ENCODE measurements at places on chromosomes 2 and 18.

DNA sequence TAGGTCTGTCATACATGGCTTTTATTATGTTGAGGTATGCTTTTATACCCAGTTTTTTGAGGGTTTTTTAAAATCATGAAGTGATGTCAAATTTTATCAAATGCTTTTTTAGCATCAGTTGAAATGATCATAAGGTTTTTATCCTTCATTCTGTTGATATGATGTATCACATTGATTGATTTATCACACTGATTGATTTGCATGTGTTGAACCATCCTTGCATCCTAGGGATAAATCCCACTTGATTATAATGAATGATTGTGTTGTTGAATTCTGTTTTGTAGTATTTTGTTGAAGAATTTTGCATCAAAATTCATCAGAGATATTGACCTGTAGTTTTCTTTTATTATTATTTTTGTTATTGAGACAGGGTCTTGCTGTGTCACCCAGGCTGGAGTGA is 68.2 kb downstream of the LIMS1 start:
- DNase-seq, result no peak

DNA sequence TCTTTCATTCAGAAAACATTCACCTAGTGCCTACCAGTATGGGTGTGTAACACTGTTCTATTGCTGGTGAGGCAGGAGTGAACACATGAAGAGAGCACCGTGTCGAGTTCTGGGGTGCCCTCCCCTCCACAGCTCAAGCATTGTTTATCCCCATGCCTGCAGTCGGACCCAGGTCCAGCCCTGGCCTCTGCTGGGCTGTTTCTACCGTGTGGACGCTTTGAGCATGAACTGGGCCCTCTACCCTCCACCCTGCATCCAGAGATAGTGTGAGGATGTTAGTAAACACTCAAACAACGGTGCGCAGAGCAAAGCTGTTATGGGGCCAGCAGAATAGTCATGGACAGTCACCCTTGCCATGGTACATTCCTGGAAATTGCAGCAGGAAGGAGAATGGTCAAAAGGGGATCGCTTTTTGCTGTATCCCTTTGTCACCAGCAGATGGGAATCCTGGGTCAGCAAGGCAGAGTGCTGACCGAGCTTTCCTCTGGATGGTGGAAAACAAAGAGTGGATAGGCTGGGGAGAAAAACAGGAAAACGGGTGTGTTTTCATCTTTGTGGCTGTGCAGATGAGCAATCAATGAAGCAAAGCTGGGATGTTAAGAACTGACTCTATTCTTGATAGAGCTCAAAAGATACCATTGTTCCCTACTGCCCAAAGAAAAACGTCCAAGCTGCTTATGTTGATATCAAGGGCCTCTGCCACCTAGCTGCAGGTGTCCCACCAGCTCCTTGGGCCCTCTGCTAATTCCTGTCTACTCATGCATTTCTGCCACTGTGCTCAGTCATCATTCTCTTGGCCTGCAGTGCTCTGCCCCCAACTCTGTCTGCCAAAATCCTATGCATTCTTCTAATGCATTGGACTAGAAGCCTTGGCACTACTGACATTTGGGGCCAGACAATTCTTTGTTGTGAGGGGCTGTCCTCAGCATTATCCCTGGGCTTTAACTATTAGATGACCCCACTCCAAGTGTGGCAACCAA is 38.7 kb downstream of the REEP1 start:
- no peak for DNase-seq

- no peak for DNase-seq
Measured at GRCh38 chr2:160203422-160203821, 3.4 kb upstream of the ITGB6 start.

DNA sequence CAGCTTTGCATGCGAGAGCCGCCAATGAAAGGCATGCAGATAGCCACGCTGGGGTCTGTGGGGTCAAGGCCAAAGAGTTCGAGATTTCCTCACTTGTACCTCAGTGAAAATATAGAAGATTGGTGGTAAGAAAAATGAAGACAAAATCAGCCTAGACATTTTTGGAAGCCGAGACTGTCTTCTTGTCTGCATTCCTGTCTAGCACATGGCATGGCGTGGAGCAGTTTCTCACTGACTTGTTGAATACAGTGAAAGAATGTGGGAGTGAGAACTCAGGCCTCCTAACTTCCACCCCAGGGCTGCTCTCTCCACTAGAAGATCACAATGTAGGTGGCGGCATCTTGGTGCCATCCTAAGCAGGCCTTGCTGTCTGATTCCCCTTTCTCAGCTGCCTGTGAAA is 740.8 kb upstream of the HS6ST1 start:
- no peak for DNase-seq

- DNase-seq, result peak; percentile 84
Measured at GRCh38 chr2:206230060-206230762, 44.3 kb upstream of the ZDBF2 start.

DNA sequence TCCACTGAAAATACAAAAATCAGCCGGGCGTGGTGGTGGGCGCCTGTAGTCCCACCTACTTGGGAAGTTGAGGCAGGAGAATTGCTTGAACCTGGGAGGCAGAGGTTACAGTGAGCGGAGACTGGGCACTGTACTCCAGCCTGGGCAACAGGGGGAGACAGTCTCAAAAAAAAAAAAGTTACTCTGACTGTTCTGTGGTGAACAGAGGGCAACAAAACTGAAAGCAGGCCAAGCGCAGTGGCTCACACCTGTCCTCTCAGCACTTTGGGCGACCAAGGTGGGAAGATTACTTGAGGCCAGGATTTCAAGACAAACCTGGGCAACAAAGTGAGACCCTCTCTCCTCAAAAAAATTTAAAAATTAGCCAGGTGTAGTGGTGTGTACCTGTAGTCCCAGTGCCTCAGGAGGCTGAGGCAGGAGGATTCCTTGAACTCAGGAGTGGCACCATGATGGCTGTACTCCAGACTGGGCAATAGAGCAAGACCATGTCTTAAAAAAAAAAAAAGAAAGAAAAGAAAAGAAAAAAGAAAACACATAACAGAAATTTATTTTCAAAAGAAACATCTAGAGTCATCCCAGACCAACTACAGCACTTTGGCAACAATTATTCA is 13.6 kb upstream of the RTN4 start:
- DNase-seq, result peak; percentile 41

DNA sequence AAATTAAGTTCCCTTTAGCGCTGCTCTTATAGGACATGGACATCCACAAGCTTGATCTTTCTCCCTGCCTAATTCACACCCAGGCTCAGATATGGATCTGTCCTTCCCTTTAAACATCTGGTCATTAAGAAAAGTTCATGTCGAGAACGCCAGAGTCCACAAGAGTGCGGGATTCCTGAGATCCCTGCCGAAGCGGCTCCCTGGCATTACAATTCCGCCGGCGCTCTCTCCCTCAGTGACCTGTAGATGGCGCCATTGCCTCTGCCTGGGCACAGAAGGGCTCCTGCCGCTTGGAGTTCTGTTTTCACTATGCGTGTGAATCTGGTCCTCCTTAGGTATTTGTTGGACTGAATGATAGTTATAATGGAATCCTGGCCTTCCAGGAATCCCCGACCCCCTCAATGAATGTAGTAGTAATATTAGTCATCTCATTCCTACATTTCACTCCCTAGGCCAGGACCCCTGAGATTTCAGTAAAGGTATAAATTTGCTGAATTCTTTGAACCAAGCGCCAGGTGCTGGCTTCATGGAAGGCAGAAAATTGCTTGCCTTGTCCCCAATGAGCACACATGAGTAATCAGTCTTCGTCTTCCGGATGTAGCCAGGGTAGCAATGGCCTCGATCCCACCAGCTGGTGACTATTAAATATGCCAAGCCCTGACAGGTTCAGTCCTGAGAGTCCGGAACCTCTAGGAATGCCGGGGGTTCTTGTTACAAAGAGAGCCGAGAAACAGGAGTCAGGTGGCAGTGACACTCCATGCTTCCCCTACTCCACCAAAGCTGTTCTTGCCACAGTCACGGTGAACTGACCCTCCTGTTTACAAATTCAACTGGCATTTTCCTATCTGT is 26.4 kb upstream of the CD207 start:
- peak; percentile 61 for DNase-seq

DNA sequence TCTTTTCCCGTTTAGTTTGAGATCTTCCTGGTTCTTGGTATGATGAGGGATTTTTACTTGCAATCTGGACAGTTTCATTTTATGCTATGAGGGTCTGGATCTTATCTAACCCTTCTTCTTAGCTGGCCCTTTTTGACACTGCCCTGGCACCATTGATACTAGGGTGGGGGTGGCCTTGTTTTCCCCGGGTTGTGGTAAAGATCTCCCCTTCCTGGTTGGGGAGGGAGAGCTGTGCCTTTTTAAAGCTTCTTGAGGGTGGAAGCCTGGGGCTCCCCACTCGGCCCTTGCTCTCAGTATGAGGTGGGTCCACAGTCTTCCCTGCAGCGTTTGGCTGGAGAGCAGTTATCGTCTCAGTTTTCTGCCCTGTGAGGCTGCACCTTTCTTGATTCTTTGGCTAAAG is 66.1 kb downstream of the ASB1 start:
- DNase-seq, result no peak

GRCh38 chr2:161961061-161961460 is 113.0 kb downstream of the DPP4 start:
- DNase-seq, result no peak

GRCh38 chr2:5657231-5657630 is 35.0 kb upstream of the SOX11 start:
- no peak for DNase-seq

DNA sequence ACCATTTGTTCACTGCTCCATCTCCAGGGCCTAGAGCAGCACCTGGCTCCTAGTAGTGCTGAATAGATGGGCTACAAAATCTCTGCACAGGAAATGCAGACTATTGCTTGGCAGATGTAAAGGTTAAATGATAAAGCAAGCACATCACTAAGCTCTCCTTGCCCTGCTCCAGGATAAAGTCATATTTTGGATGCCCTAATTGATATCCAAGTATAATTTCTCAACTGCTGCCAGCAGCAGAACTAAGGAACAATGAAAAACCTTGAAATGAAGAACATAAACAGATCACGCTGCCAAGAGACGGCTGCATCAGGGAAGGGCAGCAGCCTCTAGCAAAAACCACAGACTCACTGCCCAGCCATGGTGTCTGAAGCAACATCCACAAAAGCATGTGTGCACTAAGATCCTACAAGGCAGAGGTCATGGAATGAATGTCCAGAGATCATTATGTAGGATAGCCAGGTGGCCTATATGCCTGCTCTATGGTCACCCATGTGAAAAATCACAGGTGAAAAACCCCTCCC is 134.7 kb downstream of the TMEM163 start:
- DNase-seq, result no peak

- no peak for DNase-seq
Measured at GRCh38 chr18:54717673-54718407, 110.4 kb upstream of the RAB27B start.

GRCh38 chr18:48715711-48716361 is 177.0 kb downstream of the CTIF start:
- DNase-seq, result no peak

GRCh38 chr2:101199251-101199791 is 48.1 kb upstream of the TBC1D8 start:
- no peak for DNase-seq

DNA sequence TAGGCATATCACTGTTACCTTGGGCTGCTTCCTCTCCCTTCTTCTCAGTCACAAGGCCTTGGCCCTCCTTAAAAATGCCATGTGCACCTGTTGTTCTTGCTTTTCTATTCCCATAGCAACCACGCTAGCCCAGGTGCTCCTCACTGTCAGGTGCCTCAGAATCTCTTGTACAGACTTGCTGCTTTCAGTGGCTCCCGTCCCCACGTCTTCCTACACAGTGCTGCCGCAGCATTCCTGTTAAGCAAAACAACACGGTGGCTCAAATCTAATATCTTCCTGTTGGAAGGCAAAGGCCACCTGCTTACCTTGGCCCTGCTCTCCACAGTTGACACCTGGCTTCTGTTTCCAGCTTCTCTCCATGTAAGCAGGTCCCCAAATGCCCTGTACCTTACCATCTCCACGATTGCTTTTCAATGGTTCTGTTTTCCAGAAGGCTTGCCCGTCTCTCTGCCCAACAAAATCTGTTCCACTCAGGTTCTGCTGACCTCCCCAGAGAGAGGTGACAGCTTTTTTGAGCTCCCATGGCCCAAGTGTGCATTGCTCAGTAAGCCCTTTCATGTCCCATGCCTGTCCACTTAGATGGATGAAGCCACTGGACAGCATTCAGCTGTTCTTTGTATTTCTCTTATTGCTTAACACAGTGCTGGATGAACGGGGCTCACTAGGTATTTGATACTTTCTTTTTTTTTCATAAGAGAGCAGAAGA is 240.4 kb downstream of the PRKCE start:
- DNase-seq, result no peak

DNA sequence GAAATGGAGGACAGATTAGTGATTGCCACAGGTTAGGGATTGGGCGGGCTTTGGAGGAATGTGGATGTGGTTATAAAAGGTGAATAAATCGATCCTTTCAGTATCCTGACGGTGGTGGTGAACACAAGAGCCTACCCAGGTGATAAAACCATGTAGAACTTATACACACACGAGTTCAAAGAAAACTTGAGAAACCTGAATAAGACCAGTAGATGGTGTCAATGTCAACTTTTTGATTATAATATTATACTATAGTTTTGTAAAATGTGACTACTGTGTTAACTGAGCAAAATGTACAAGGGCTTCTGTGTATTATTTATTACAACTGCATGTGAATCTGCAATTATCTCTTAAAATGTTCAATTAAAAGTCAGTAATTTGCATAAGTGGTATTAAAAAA is 136.3 kb downstream of the ERBB4 start:
- DNase-seq, result no peak

- DNase-seq, result no peak
Measured at GRCh38 chr18:45567123-45567522, 48.2 kb upstream of the SLC14A2 start.

DNA sequence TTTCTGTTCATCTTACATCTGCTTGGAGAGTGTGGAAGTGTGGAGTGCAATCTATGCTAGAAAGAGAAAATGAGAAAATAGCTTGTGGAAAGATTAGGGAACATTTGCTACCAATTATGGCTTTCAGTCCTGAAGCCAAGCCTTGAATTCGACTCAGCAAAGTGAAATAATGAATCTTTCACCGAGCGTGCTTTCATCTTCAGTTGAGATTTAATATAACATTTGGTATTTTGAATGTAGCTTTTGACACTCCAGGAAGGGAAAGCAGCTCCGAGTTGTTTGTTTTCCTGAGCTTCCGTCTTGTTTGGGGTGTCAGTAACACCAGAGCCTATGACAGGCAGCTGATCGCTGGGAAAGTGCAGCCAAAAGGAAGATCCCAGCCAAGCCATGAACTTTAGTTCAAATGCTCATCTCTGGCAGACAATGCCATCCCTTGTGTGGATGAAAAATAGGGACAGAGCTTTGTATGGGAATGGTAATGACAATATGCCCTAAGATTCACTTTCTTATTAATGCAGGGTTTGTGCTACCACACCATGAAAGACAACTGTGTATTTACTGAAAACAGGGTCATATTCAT is 25.0 kb upstream of the PHLPP1 start:
- no peak for DNase-seq

All from NCI-H524 (cell line).